GM10248 (cell line): ENCODE measurements at places on chromosomes 5 and 9.

GRCh38 chr5:54630738-54631359 lies 113.3 kb downstream of the SNX18 start:
- no peak for DNase-seq

GRCh38 chr5:78242001-78242400 lies 52.5 kb downstream of the AP3B1 start:
- no peak for DNase-seq

DNA sequence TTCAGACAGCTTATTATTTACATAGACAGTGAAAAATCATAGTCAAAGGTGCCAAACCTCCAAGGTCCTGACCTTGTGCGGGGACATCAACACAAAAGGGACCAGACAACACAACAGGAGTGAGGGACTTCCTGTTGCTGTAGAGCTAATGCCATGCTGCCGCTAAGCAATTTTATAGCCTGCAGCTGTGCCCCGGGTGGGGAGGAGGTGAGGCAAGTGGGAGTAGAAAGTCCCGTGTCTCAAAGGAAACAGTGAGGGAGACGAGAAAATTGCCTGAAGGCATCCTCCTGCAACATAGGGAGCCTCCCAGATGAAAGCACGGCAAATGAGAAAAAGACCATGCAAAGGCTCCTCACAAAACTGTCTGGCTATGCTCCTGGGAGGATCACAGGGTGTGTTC lies 58.8 kb downstream of the CAAP1 start:
- no peak for DNase-seq

- no peak for DNase-seq
Observed at GRCh38 chr5:169862391-169862811, 117.9 kb downstream of the INSYN2B start.

GRCh38 chr9:88706193-88707113 lies 171.5 kb downstream of the NXNL2 start:
- no peak for DNase-seq

- DNase-seq, result no peak
Observed at GRCh38 chr5:72065751-72066255, 41.5 kb upstream of the MAP1B start.

GRCh38 chr9:100619194-100619593 lies 41.3 kb downstream of the CAVIN4 start:
- DNase-seq, result no peak

GRCh38 chr5:78679905-78680304 lies 31.3 kb upstream of the LHFPL2 start:
- DNase-seq, result no peak

DNA sequence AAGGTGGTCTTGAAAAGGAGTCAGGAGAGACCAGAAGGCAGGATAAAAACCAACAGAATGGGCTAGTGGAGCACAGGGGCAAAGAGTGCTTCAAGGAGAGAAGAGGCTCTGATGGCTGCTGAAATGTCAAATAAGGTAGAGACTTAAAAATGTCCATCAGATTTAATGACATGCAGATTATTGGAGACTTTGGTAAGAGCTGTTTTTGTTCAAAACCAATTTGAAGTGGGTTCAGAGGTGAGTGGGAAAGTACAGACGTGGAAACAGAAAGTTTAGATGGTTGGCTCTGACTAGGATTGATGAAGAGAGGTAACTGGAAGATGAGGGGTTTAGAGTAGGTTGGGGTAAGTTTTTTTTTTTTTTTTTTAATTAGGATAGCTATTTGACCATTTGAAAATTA lies 14.1 kb downstream of the SLC25A46 start:
- no peak for DNase-seq

DNA sequence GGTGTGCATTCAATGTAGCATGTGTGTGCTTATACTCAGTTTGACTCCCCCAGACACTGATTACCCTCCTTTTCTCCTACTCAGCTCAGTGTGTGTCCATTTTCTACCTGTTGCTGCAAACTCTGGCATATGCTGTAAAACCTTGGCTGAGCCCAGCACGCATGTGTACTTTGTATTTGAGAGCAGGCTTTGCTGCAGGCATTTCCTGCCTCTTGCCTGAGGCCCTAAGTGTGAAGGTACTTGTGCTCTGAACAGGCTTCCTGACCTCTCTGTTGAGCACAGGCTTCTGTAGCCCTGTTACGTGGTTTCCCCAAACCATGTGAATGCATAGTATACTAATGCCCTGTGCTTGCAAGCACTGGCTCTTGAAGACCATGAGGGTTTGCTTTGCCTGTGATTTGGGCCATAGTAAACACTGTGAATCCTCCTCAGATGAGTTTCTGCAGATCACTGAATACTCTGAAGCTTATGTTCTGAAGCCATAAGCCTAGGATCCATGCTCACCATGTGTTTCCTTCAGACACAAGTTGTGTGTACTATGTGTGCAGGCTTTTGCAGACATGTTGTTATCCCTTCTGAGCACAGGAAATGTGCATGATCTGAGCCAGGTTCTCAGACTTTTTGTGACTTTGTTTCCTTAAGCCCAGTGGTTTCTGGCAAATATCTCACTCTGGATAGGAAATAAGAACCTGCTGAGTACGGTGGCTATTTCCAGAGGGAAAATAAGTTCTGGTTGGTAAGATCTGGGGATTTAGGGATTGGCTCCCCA lies 124.9 kb upstream of the RUSC2 start:
- DNase-seq, result no peak

- no peak for DNase-seq
Observed at GRCh38 chr5:138606378-138607064, 31.3 kb upstream of the HSPA9 start.

DNA sequence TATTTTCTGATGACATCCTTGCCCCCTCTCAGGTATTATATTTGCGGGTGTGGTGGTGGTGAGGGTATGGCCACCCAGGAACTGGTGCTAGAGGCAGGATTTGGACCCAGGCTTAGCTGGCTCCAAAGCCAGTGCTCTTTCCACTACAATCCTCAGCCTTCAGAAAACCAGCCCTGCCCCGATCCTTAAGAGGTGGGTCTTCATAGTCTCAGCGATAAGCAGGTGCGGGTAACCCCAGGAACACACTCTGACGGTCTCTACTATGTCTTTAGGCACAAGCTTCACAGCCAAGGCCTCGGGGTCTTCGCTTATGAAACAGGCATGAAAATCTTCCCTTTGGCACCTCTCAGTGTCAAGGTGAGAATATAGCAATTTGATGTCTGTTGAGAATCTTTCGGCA lies 169.3 kb downstream of the FGF18 start:
- DNase-seq, result no peak

- DNase-seq, result no peak
Observed at GRCh38 chr9:127679506-127679905, 27.3 kb upstream of the CFAP157 start.

GRCh38 chr9:33184963-33185362 lies 17.8 kb upstream of the B4GALT1 start:
- no peak for DNase-seq

GRCh38 chr9:99049228-99049627 lies 55.7 kb upstream of the TGFBR1 start:
- DNase-seq, result no peak

DNA sequence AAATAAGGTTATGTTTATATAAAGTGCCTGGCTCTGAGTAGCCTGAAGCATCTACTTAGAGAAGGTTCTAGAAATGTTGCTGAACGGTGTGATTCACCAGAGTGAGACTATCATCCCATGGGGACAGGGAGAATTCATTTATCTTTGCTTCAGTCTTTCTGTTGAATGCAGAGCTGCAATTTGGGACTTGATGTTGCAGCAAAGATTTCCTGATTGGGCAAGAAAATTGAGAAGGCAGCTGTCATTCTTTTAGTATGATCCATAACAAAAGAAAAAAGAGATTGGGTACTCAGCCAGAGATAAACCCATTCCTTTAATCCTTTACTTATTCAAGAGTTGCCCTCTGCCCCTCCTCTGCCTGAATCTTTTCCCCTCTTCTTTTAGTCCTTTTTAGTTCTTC lies 456.3 kb upstream of the WWC1 start:
- no peak for DNase-seq

DNA sequence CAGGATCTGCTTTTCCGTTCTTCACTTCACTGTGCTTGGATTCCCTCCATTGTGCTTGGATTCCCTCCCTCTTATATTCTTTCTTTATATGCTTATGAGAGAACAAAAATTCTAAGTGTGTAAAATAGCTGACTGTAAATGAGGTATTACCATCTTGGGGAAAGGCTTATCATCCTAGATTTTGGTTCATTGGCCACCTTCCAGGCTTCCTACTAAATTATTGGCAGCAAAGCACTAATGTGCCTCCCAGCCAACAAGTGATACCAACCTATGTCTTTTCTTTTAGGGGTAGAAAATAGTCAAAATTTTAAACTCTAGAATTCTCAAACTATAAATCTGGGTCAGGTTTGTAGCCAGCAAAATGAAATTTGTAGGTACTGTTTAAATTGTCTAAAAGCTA lies 52.7 kb downstream of the NDUFAF2 start:
- DNase-seq, result no peak

DNA sequence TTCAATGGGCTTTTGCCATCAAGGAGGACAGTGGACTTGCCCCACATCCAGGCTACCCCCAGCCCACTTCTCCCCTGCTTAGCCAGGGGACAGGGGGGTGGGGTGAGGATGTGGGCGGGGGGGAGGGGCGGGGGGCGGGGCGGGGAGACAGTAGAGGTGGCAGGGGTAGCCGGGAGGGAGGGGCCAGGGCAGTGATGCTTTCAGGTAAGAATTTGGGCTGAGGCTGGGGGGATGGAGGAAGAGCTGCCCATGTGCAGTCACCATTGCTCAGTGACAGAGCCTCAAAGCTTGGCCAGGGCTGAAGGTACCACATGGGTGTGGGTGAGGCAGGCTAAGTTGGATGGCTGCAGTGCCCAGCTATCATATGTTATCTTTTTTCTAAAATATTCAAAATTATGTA lies 40.7 kb upstream of the HNRNPA0 start:
- DNase-seq, result no peak

DNA sequence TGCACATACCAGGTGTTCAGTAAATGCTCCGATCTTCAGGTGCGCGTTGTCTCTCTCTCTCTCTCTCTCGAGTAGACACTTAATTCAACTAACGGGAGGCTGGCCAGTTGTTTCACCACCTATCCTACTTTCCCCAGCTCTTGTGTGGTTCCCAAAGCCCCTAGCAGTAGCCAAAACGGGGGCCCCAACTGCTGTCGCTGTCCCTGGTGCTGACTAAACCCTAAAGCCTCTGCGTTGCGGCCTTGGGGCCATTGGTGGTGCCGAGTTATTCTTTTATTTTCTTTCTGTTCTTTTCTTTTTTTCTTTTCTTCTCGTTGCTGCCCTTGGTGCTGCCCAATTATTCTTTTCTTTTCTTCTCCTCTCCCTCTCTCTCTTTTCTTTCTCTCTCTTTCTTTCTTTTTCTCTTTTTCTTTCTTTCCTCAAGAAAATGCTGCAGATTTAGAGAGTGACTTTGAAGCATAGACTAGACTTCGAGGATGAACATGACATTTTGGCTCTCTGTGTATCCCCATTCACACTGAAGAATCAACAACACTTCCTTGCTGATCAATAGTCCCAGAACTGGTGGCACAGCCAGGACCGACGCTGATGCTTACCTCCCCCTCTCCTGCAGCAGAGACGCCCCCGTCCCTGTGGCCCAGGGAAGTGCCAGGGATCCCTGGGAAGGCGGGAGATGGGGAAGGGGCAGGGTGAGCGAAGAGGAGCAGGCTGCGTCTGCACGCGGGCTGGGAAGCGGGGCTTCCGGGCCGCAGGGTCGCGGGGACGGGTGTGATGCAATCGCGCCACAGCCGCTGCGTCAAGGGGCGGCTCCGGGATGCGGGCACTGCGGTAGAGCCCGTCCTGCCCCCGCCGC lies at the start of gene FBLL1:
TSS of gene FBLL1 (plus strand) at position 785 of the 853 bp plus-strand sequence. CDS start 200 bp downstream, outside the sequence.
- DNase-seq, result peak; percentile 29

- no peak for DNase-seq
Observed at GRCh38 chr9:114235033-114235661, 79.8 kb downstream of the COL27A1 start.

- no peak for DNase-seq
Observed at GRCh38 chr9:37031081-37031480, 3.0 kb downstream of the PAX5 start.

DNA sequence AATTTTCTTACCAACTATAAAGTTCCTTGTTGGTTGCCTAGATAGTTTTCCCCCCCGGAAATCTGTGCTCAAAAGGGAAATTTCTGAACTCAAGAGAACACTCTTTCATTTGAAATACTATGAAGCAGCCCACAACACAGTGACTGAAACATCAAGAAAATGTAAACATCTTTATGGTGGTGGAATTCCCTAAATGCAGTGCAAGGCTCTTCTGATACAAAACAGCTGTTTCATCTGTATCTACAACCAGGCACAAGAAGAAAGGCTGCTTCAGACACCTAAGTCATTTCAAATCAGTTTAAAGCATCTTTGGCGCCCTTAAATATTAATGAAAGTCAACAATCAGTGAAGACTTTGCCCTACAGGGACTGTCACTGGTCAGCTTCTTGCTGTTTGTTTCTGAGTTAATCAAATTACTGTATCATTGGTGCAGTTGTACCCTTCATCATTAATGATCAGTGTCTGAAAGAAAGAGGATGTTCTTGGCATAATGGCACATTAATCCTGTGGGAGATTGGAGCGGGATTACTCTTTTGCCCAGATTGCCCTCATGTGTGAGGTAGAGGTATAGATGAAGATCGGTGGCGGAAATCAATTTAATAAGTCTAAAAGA lies 947.0 kb downstream of the NR2F1-AS1 start:
- no peak for DNase-seq

DNA sequence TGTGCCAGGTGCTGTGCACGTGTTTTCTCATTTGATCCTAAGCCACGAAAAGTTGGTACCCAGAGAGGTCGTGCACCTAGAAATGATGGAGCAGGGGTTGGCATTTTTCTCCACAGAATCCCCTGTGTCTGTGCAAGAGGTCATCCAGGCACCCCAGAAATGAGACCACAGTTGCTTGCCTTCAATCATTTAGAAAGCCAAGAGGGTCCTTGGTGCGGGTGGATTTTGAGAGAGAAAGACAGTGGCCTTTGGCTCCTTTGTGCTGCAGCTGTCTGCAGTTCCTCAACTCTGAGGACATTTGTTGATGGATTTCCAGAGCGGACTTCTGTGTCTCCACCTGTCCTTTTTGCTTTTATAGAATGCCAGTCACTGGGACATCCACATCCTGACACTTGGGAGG lies 33.8 kb upstream of the SPRY4 start:
- DNase-seq, result no peak

DNA sequence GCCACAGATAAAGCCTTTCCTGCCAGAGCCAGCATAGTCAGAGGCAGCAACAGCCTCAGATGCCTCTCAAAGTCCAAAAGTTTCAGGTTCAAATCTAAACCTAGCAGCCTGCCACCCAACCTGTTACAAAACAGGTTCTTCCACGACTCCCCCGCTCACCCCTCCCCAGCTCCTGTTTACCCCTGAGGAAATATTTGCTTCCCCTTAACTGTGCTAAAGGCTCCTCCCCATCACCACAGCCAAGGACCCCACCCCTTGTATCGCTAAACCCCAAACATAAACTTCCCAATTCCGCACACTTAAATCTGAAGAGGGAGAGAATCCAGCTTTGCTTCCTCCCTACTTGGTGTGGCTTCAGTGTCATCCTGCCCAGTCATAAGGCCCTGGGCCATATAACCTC lies 15.4 kb upstream of the VDAC1 start:
- no peak for DNase-seq
